ENCODE measurements at places on chromosomes 5 and 9. TPM values are rescaled to one million over a fixed set of nuclear protein-coding genes. Genes with fewer than 3 reads are reported as not detected.

The SPINK7 gene
- total RNA-seq: not detected

The CYSRT1 gene
- 0.74 TPM for total RNA-seq

The FGF18 gene
- total RNA-seq: not detected

The SPATA31A3 gene
- total RNA-seq: not detected

The MARCOL gene
- not detected for total RNA-seq

The SNX24 gene
- total RNA-seq: 20.3 TPM

All from bronchus fibroblast of lung (primary cell).